ENCODE measurements at places on chromosomes 11 and 22. TPM values are rescaled to one million over a fixed set of nuclear protein-coding genes. Genes with fewer than 3 reads are reported as not detected.

GRCh38 chr11:70454197-70454767, 56.0 kb downstream of the CTTN start:
- no peak for DNase-seq

DNA sequence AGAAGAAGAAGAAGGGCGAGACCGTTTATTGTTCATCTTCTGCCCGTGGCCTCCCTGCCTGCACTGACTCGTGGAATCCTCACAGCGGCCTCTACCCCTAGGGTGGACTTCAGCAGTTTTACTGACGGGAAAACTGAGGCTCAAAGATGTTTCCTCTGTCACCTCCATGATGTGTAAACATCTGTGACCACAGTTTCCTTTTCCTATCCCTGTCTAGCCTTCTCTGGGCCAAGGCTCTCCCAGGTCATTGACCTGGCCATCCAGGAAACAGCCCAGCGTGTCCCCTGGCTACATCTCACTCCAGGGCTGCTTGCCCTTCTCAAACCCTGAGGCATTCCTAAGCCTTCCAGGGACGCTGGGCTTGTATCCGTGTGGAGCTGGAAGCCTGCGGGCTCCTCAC, 49.0 kb upstream of the GCAT start:
- DNase-seq, result no peak

GRCh38 chr11:44629732-44630345, 64.4 kb downstream of the CD82 start:
- DNase-seq, result no peak

- DNase-seq, result no peak
These were observed 41.9 kb downstream of the MICAL2 start for GRCh38 chr11:12152321-12152720.

GRCh38 chr11:31218847-31219246, 150.7 kb downstream of the DCDC1 start:
- DNase-seq, result no peak

DNA sequence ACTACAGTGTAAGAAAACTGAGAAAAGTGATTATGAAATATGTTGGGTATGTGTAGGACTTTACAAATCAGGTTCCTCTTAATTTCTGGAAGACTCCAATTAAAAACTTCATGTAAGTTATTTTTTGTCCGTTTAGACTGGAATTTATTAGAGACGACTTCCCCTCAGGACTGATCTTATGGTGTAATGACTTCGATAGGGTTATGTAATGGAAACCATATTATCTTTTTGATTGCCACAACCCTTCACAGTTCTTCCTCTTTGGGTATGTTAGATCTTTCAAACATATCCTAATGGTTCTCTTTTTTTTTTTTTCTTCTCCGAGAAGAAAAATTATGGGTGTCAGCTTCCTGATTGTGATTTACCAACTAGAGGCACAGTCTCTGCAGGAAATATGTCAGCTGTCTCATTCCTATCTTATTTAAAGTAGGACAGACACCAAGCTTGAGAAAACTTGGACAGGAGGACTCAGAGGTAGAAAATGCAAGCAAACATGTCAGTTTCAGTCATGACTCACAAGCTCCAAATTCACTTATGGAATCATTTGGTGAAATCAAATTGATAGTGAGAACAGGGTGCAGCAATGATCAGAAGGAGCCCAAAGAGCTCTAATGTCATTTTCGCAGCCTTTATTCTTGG, 11.1 kb upstream of the LDLRAD3 start:
- no peak for DNase-seq

DNA sequence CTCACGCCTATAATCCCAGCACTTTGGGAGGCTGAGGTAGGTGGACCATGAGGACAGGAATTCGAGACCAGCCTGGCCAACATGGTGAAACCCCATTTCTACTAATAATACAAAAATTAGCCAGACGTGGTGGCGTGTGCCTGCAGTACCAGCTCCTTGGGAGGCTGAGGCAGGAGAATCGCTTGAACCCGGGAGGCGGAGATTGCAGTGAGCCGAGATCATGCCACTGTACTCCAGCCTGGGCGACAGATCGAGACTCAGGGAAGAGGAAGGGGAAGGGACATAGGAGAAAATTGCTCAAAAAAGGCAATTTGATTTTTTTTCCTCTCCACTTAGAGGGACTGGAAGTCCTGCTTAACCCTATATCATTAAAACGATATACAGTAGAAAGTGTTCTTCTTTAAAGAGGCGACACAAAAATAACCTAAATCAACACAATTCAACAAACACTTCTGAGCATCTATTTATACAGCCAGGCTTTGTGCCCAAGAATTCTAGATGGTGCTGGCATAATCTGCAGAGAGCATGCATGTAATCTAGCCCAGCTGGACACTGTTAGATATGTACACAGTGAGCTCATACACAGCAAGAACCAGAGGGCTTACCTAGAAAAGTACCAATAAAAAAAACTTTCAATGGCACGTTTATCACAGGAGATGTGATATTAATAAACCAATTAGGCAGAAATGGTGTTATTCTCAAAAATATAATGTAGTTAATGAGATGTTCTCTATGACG, 20.9 kb upstream of the DENND5A start:
- no peak for DNase-seq

DNA sequence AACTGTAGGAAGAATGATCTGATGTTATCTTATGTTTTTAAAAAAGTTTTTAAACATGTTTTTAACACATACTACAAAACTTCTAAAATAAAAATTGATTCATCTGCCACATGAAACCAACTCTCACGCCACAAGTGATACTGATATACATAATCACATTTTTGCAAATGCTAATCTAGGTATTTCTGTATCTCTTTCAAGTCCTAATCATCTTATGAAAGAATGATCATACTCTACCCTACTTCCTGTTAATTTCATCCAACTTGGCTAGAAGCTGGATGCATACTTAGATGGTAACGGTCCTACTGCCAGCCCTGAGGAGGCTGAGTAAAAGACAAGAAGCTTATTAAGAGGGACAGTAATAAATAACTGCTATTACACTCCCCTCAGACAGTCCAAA, 19.2 kb downstream of the THAP12 start:
- no peak for DNase-seq

- no peak for DNase-seq
These were observed 284.4 kb downstream of the LUZP2 start for GRCh38 chr11:24781288-24781687.

- no peak for DNase-seq
These were observed 16.4 kb upstream of the KCTD14 start for GRCh38 chr11:78039391-78039918.

DNA sequence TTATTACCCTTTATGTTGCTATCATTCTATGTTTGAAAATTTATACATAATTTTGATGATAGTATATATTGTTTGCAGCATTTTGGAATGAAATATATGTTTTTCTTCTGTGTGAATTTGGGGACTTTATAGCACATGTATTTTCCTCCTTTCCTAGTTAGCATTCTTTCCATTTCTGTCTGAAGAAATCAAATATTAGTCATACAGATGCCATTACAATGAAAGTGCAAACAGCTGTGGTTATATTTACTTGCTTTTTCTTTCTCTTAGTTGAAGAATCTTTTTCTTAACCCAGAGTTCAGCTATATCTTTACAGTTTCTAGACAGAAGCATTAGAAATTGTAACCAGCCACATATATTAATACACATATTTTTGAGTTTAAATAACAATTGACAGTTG, 753.1 kb upstream of the ARHGAP42 start:
- no peak for DNase-seq

DNA sequence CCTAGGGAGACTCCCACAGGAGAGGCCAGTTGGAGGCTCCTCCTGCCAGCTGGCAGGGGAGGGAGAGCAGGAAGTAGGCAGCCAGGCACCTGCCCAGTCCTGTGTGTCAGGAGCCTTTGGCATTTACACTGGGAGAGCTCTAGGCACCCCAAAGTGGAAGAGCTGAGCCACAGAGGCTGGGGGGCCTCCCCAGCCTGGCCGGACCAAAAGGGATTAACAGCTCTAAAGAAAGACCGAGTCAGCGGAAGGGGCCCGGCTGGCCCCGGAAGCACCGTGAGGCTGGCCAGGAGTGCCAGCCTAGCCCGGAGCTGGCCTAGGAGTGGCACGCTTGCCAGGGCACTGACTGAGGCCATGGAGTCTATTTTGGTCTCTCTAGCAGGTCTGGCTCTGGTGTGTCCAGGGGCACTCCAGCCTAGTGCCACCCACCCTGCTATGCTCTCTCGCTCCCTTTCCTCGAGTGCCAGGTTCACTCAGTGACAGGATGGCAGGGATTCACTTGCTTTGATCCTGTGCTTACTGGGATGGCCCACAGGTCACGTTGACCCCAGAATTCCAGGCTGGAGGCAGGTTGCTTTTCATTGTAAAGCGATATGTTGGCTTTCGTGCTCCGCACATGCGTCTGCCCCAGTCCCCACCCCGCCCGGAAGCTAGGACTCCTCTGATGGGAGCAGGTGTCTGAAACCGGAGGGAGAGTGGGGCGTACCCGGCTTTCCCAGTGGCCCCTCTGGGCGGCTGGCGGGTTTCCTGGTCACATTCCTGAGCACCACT, 3.3 kb upstream of the KMT5B start:
- DNase-seq, result no peak

- no peak for DNase-seq
These were observed 37.1 kb downstream of the BCR start for GRCh38 chr22:23217171-23218052.

DNA sequence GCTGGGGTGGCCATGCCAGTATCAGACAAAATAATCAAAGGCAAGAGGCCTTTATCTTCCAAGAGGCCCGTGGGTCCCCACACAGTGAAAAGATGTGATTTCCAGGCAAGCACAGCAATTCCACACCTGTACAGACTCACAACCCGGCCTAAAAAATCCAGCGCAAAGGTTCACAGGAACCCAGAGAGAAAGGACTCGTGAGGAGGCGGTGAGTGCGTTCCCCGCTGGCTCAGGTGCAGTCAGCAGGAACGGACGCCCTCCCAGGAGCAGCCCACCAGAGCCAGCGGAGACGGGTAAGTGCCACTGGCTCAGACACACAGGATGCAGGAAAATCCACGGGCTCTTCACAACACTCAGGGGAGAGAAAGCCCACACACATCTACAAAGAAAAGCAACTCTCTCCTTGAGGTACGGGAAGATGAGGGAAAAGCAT, 4.4 kb downstream of the TOLLIP start:
- DNase-seq, result no peak

- no peak for DNase-seq
These were observed 5.0 kb upstream of the PLEKHA7 start for GRCh38 chr11:17019232-17019631.

DNA sequence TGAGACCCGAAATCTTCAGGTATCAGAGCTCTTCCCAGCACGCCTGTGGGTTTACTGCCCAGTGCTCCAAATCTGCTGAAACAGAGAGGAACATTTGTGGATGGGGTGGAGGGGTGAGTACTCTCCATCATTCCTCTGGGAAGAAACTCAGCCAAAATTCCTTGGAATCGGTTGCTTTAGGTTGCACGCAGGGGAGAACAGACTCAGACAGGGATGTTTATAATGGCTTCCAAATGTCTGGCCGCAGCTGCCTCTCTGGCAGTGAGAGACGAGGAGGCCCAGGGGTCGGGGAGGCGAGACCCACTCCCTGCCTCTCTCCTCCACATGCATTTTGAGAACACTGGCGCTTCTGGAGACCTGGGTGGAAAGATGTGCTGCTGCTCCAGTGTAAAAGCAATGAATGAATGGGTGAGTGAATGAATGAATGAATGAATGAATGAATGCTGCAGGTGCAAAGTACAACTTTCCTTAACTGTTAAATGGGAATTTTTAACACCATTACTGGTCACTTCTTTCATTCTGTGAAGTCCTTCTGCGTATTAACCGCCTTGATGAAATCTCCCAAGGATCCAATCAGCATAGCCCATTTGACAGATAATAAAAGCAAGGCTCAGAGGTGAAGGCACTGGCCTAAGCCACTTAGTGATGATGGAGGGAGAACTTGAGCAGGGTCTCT, 437.4 kb downstream of the MIAT start:
- no peak for DNase-seq

DNA sequence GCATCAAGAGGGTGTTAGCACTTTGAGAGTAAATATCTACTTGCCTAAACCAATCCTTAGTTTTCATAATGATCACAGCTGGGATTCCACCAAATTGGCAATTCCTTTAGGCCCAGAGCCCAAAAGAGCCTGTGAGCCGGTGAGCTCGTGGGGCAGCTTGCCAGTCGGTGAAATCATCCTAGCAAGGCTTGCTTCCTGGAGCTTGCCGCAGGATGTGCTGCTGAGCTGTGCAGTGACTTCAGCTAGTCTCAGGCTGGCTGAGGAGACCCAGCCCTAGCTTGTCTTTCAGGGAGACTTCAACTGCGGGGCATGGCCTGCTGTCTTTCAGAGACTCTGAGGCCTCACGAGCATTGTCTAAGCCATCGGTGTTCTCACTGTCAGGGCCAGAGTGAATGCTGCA, 73.6 kb upstream of the SUSD2 start:
- no peak for DNase-seq

APOL2 gene
- 31.3 TPM for polyA plus RNA-seq

BET1L gene
- polyA plus RNA-seq, result 46.0 TPM
